GM04504 (cell line): ENCODE measurements at places on chromosomes 3 and 15.

GRCh38 chr15:35130245-35130644 is 45.1 kb upstream of the NANOGP8 start:
- DNase-seq: no peak

GRCh38 chr3:17846466-17846865 is 104.0 kb upstream of the TBC1D5 start:
- no peak for DNase-seq

DNA sequence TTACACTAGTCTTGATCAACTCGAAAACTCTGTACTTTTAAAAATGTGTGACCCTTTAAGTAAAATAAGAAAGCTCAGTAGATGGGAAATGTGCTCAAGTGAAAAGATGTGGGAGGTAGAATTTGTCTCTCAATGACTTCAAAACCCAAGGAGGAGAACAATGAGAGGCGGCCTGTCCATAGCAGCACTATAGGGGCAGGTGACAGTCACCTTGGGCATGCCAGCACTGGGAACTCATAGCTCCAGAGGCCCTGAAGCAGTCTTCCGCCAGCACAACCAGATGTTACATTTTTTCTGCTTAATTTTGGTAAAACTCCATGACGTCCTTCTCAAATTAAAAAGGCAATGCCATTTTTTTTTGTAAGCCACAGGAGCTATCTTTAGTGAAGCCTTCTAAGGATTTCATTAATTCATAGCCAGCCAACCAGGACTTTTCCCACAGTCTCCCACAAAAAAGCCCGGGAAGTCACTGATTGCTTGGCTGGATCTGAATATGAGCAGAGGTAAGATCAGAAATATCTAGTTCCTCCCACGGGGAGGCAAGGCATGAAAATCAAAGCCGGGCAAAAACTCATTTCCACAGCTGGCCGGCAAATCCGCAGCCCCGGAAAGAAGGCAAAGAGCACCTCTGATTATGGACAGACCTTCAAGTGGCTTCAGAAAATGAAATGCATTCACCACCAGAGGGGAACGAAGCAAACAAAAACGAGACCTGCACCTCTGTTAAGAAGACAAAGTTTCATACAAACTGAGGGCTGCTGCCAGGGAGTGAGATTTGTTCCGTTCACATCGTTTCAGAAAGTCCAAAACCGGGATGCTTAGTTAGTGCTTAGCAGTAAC is 10.5 kb downstream of the IL17RD start:
- DNase-seq: no peak

DNA sequence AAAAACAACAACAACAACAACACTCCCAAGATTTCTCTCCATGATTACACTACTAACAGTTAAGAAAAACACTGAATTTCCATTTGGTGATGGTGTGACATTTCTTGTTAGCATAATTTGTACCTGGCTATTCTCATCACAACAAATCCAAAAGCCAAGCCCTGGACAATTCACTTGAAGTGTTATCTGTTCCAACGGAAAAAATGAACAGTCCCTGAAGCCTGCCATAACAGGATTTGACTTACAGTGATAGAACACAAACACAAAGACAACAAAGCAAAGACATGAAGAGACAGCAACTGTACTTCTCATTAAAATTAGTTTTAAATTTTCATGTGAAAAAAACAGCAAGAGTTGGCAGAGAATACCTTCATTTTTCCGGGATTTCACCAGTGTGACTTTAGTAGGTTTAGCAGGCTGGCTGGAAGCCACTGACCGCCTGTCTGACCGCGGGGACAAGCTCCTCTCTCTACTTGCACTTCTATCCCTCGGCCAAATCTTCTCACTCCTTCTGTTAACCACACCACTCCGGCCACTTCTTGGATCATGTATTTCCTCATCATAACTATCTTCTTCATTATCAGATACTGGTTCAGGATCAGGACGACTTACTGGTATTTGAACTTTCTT is 56.3 kb downstream of the TJP1 start:
- no peak for DNase-seq

- DNase-seq: no peak
Observed at GRCh38 chr3:46221938-46222337, 13.8 kb upstream of the CCR1 start.

DNA sequence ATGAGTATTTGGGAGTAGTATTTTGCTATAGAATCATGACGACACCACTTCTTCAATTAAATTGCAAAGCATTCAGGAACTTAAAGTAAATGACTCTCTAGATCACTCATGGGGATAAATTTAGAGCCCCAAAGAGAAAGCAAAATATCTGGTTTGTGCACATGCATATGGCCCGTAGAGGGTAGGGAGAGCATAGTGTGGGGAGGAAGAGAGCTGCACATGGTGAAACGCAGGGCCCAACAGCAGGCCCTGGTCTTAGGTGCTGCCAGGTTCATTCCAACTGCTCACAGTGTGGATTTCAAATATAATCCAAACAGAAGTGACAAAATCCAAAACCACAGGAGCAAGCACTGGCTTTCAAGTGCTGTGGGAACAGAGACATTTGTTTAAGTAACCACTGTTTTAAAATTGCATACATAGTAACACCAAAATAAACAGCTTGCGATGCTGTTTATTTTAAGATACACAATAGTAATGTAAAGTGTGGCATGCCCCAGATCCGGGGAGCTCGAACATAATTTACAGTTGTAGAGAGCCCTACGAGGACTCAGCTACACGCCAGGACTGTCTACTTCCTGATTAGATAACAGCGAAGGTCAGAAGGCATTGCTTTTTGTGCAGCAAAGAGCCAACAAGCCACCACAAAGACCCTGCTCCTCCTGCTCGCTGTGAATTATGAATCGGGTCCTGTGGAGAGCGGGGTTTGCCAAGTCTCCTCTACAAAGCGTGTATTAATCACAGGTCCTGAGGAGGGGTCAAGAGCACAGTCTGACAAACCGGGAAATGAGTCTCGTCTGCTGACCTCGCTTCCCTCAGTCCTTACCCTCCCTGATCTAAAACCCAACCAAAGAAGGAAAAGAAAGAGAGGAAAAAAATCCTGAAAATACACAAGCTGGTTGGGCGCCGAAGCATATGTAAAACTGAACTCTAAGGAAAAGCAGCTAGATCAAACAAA is 80.6 kb downstream of the MEIS2 start:
- DNase-seq: no peak
